ENCODE measurements at places on chromosomes 6 and 20. TPM values are rescaled to one million over a fixed set of nuclear protein-coding genes. Genes with fewer than 3 reads are reported as not detected.

DNA sequence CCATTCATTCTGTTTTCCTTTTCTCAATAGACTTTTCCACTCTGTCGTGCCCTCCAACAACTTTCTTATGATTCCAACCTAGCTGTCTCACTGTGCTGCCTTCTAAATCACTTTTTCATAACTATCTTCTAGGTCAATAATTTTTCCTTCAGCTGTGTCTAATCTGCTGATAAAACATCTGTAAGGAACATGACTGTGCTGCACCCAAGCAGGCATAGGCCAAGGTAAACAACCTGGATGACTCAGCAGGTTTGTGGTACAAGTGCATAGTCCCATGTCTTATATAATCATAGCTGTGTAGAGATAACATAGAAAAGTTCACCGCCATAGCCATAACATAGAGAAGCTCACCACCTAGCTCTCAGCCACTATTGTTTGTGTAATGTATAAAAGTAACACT lies 332.3 kb downstream of the PLCB1 start:
- no peaks in the 10 kb centered on the region for H3K36me3 ChIP-seq
- no peaks in the 10 kb centered on the region for H3K27me3 ChIP-seq
- H3K4me1 ChIP-seq = no peaks in the 10 kb centered on the region
- DNase-seq = peak; percentile 88
- no peak overlapping the region for H3K4me3 ChIP-seq

GRCh38 chr20:16647875-16648597 lies 74.8 kb upstream of the KIF16B start:
- H3K27me3 ChIP-seq = no peaks in the 10 kb centered on the region
- no peaks in the 10 kb centered on the region for H3K36me3 ChIP-seq
- no peak overlapping the region for H3K27ac ChIP-seq
- no peak for DNase-seq
- no peaks in the 10 kb centered on the region for H3K4me1 ChIP-seq

DNA sequence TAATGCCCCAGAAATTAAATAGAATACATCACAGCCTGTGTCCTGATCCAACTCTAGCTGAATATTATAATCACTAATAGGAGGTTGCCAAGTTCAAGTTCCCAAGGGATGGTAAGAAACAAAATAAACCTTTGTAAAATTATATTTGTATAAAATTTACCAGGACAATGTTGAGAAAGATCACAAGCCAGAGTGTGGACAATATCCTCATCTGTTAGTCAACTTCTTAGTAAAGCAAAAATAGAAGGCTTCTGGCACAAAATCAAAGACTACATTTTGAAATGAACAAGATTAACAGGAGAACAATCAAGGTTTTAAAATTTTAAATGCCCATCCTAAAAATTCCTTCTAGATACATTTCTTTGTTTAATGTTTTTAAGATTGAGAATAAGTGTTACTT lies 290.4 kb upstream of the HSF2 start:
- no peak for DNase-seq
- H3K27me3 ChIP-seq = no peaks in the 10 kb centered on the region
- H3K4me1 ChIP-seq = no peaks in the 10 kb centered on the region
- H3K4me3 ChIP-seq = no peak overlapping the region

GRCh38 chr6:158665332-158665731 lies 15.5 kb downstream of the SYTL3 start:
- DNase-seq = no peak
- H3K36me3 ChIP-seq = no peaks in the 10 kb centered on the region
- no peaks in the 10 kb centered on the region for H3K27me3 ChIP-seq
- H3K4me3 ChIP-seq = no peak overlapping the region
- no peak overlapping the region for H3K27ac ChIP-seq

DNA sequence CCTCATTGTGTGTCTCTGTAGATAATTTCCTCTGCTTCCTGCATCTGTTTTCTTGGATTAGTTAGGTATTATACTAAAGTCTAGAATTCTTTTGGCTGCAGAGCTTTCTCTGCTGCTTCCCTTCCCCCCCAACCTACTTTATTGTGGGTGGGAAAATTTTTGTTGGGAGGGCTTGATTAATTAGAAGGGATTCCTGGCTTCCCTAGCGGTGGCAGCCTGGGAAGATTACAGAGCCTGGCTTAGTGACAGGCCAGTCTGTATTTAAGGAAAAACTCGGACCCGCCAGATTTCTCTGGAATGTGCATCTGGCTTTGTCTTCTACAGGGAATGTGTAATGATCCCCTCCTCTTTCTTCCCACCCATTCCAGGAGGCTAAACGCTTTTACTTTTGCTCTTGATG lies 31.2 kb downstream of the SLX4IP start:
- H3K27ac ChIP-seq = no peak overlapping the region
- no peaks in the 10 kb centered on the region for H3K27me3 ChIP-seq
- no peak overlapping the region for H3K4me3 ChIP-seq
- no peak for DNase-seq

GRCh38 chr6:96651816-96652215 lies 88.9 kb downstream of the FHL5 start:
- no peak overlapping the region for H3K4me3 ChIP-seq
- no peaks in the 10 kb centered on the region for H3K4me1 ChIP-seq
- no peaks in the 10 kb centered on the region for H3K27me3 ChIP-seq
- H3K36me3 ChIP-seq = no peaks in the 10 kb centered on the region
- no peak overlapping the region for H3K27ac ChIP-seq

The FAM217B gene
- 3.6 TPM for polyA plus RNA-seq

The CNKSR3 gene
- polyA plus RNA-seq = 11.6 TPM

The ADGRF4 gene
- not detected for polyA plus RNA-seq

The MEP1A gene
- 156 TPM for polyA plus RNA-seq

The HCRTR2 gene
- polyA plus RNA-seq = not detected

The AAR2 gene
- 15.7 TPM for polyA plus RNA-seq

The DLK2 gene
- 0.72 TPM for polyA plus RNA-seq

The DPM1 gene
- polyA plus RNA-seq = 66.2 TPM
